ENCODE measurements at places on chromosomes 11 and 22.

GRCh38 chr11:34167961-34168360 is 62.5 kb downstream of the NAT10 start:
- DNase-seq, result no peak

DNA sequence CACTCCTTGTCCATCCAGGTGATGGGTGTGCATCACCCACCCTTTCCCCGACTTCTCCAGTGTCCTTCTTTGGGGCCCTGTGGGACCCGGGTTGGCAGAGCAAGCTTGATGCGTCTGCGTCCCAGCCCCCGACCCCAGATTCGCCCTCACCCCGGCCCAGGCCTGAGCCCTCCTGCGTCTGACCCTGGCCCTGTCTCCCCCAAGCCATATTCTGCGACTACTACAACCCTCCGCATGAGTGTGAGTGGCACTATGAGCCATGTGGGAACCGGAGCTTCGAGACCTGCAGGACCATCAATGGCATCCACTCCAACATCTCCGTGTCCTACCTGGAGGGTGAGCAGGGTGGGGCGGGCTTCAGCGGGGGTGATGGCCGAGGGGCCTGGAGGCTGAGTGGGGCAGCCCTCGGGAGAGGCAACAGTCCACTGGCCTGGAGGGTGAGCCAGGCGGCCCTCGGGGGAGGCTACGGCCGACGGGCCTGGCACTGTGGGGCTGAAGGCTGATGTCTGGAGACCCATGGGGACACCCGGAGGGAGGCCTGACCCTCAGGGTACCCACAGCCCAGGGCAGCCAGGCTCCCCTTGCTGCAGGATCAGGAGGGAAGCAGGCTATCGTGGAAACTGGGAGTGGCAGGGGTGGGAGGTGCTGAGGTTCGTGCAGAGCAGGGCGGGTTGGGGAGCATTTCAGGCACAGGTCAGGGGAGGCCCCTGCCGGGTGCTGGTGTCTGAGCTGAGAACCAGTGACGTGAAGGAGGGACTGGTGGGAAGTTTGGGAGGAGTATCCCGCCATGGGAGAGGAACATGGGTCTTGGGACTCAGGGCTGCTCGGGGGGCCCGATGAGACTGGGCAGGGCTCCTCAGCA is 15.3 kb downstream of the MUC2 start:
- no peak for DNase-seq

GRCh38 chr11:114322934-114323333 is 26.7 kb downstream of the NNMT start:
- no peak for DNase-seq

DNA sequence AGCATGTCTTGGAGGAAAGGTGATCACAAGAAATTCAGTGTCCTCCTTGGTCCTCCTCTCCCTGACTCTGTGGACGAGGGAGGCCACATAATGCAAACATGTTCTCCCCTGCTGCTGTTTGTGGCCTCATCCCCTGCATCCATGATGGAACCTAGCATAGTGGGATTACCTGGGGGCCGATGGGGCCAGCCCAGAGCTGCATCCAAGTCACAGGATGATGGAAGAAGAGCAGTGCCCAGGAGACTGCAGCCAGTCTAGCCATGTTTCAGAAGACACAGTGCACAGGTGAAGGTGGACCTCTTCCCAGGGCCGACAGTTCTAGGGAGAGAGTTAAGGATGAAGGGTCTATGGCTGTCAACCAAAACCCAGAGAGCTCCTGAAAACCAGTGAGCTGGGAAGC is 213.6 kb upstream of the B3GAT1 start:
- DNase-seq, result no peak

GRCh38 chr11:127003260-127003981 is 2.9 kb upstream of the KIRREL3 start:
- DNase-seq, result no peak

- DNase-seq, result no peak
Observed at GRCh38 chr22:37010174-37010573, 9.1 kb downstream of the TST start.

GRCh38 chr11:116879800-116880625 is 42.6 kb upstream of the APOA1 start:
- DNase-seq, result no peak

- no peak for DNase-seq
Observed at GRCh38 chr22:42493393-42493792, 26.2 kb downstream of the RRP7A start.

DNA sequence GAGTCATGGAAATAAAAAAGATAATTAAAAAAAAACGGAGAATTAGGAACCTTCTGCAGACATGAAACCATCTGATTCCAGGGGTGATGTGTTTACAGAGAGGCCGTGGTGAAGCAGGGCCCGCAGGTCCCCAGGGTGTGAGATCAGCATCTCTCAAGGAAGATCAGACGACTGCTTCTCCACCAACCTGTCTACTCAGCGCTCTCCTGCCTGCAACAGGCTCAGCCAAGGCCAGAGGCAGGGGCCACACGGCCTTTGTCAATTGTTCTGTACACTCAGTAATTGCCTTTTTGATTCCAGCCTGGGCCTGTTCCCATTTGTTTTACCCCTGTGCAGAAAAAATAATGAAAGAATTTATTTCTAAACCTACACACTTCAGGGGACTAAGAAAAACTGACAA is 124.6 kb downstream of the NXPE2 start:
- no peak for DNase-seq

DNA sequence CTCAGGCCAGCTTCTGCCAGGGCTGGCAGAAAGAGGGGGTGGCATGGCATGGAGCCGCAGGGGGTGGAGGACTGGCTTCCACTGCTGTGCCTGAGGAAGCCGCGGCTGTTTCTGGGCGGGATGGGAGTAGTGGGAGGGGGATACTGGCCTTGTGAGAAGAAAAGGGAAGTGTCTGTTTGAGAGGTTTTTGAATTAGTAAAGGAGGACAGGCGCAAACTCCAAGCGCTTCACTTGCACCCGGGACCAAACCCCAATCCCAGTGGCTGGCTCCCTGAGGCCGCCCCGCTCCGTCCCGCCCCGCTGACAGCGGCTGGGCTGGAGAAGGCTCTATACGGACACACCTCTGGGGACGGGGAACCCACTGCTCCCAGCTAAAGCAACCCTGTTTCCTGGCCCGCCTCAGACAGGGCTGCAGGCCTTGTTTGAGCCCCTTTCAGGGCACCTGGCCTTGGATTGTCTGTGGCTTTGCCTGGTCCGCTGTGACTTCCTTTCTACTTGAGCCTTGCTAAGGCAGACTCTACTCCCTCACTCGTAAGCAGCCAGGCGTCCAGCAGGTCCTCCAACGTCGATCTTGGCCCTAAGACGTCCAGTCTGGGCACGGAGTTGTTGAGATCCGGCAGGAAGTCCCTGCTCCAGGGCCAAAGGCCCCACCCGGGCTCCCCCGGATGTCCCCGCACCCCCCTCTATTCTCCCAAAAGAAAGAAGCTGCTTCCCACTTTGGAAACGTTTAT is 2.2 kb downstream of the APOA1 start:
- DNase-seq, result no peak

DNA sequence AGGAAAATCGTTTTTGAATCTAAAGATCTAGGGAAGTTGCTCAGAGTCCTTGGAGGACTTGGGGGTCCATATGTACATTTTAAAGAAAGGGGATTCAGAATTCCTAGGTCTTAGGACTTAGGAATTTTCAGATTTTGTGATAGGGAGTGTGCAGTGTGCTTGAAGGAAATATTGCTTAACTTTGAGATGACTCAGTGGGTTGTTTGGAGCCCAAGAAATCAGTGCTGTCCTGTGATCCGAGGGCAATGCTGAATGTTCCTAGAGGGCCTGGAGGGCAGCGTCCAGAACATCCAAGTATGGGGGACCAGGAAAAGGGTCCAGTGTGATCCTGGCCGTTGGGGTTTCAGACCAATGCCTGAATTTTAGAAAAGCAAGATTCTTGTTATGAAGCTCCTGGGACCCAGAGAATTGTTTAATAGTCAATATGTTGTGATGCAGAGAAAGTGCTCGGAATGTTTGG is 3.1 kb upstream of the IGF2 start:
- DNase-seq, result no peak

DNA sequence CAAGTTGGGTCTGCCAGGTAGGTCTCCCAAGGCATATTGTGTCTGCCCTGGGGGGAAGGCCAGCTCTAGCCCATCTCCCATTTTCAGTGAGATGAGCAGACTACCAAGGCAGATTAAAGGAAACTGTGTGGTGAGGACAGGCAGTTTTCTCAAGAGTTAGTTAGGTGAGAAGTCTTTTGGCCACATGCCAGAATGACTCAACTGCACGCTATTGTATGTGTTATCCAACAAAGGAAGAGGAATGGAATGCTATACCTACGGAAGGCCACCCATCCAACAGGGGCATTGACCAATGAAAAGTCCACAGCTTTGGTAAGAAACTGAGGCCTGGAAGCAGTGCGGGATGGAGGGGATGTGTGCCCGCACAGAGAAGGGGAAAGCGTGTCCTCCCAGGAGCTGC is 941.7 kb downstream of the NTM start:
- no peak for DNase-seq

- DNase-seq, result no peak
Observed at GRCh38 chr22:19811811-19812771, 42.6 kb downstream of the GNB1L start.

All from stimulated activated CD4-positive, alpha-beta T cell treated with anti-CD3 and anti-CD28 coated beads, Interleukin-12 subunit alpha, Interleukin-12 subunit beta, amount 100 ng/mL, for 48 hours (primary cell).